AG09309 (cell line): ENCODE measurements at places on chromosomes 11 and 22.

- DNase-seq, result peak; percentile 39
Observed at GRCh38 chr11:128196235-128196634, 391.1 kb downstream of the ETS1 start.

DNA sequence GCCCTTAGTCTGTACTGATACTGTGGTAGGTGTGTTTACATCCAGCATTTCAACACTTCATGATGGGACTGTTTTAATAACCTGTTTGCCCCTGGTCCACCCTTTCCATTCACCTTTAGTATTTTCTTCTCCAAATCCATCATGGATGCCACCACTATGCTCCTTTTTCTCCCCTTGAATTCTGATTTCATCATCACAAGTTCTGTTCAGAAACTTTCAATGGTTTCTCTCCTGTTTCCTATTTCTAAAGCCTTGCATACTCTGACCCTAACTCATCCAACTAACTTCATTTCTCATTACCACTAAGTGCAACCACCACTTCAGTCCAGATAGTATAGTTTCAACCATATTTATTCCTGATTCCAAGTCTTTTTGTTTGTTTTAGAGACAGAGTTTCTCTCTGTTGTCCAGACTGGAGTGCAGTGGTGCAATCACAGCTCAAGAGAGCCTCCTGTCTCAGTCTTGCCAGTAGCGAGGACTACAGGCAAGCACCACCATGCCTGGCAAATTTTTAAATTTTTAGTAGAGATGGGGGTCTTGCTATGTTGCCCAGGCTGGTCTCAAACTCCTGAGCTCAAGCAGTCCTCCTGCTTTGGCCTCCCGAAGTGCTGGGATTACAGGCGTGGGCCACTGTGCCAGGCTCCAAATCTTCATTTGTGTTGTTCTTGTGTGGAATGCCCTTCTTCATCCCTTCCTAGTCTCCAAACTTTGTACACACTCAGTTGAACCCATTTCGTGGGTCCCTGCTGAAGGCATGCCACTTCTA, 1.2 kb upstream of the LIN7C start:
- no peak for DNase-seq

DNA sequence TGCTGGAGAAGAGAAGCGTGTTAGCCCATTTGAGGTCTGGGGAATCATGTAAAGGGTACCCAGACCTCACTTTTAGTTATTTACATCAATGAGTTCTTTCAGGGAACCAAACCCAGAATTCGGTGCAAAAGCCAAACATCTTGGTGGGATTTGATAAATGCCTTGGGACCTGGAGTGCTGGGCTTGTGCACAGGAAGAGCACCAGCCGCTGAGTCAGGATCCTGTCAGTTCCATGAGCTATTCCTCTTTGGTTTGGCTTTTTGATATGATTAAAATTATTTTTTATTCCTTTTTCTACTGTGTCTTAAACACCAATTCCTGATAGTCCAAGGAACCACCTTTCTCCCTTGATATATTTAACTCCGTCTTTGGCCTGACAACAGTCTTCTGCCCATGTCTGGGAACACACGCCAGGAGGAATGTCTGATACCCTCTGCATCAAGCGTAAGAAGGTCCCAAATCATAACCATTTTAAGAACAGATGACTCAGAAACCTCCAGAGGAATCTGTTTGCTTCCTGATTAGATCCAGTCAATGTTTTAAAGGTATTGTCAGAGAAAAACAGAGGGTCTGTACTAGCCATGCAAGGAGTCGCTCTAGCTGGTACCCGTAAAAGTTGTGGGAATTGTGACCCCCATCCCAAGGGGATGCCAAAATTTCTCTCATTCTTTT, 65.2 kb downstream of the ALX4 start:
- no peak for DNase-seq

- no peak for DNase-seq
Observed at GRCh38 chr11:102240502-102240901, 76.8 kb upstream of the BIRC3 start.

- DNase-seq, result no peak
Observed at GRCh38 chr11:47241841-47242301, 6.7 kb downstream of the ACP2 start.

DNA sequence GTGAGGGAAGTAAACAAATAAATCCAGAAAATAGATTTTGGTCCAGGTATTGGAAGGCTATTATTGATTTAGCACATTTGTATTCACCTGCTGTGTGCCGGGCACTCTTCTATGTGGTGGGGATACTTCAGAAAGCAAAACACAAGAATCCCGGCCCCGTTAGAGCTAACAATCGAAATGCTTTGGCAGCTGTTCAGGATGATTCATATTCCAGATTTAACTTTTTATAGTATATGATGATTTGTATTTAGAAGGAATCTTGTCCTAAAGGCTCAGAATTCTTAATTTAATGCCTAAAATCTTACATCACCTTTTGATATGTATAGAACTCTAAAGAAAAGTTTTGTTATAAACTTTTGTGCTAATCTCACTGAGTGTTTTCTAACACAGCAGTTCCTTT, 28.0 kb downstream of the ZC3H12C start:
- DNase-seq, result no peak

DNA sequence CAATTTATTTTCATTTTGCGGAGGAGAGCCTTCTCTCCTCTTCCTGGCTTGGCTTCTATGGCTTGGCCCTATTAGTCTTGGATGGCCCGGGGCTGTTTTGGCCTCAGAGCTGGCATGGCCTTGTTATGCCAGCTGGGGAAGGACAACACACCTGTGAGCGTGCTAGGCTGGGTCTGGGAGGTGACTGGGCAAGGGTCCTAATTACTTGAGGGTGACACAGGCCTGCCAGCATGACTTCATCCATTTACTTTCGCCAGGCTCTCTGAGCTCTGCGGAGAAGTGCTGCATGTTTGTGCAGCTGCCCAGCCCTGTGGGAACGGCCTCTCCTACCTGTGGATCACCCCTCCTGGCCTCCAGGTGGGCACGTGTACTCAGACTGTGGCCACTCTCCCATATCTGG, 153.6 kb downstream of the SNX19 start:
- DNase-seq, result no peak

- DNase-seq, result no peak
Observed at GRCh38 chr22:28918550-28919271, 35.3 kb downstream of the ZNRF3 start.

DNA sequence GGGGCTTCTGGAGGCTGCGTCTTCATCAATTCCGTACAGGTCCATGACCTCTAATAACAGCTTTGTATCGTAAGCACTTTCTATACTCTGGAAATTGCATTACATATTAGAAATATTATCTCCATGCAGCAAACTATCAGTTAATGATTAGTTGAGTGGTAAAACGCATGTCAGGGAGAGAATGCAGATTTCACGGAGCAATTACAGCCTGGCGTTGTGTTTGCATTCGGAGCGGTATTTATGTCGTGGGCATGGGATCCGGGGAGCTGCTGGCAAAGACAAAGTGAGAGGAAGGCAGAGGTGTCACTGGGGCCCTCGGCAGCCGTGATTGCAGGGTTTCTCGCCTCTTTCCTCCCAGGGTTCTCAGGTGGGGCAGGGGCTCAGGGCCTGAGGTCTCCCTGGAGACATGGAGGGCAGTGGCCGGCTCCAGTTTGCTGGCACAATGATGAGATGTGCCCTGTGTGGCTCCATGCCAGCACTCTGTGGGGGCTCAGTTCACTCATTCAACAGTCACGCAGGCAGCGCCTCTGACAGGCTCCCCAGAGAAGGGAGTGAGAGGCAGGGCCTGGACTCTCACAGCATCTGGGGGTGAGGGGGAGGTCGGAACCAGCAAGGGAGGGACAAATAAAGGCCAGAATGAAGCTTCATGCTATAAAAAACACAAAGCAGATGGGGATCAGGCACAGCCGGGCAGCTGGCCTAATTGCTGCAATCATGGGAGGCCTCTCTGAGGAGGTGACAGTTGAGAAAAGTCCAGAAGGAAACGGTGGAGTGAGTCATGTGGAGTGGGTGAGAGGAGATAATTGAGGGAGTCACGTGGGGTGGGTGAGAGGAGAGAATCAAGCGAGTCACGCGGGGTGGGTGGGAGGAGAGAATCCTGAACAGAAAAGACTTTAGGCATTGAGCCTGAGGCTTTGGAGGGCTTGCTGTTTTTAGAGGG, 1002.7 kb downstream of the BRD1 start:
- DNase-seq, result no peak

DNA sequence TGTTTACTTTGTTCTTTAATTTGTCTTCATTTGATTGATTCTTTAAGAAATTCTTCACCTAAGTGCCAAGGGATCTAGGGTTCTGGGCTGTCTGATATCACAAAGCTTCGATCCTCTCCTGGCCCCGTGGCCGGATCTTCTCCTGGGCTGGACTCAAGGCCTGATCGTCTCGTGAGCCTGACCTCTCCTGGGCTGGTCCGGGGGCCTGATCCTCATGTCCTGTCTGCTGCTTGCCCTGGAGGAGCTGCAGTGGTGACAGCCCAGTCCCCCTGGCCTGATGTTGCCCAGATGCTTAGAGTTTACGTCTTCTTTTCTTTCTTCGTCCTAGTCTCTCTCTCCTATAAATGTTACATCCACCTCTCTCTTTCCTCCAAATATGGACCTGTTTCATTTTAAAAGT, 3.3 kb downstream of the NADSYN1 start:
- no peak for DNase-seq

- no peak for DNase-seq
Observed at GRCh38 chr11:76558891-76559290, 111.7 kb downstream of the LRRC32 start.

DNA sequence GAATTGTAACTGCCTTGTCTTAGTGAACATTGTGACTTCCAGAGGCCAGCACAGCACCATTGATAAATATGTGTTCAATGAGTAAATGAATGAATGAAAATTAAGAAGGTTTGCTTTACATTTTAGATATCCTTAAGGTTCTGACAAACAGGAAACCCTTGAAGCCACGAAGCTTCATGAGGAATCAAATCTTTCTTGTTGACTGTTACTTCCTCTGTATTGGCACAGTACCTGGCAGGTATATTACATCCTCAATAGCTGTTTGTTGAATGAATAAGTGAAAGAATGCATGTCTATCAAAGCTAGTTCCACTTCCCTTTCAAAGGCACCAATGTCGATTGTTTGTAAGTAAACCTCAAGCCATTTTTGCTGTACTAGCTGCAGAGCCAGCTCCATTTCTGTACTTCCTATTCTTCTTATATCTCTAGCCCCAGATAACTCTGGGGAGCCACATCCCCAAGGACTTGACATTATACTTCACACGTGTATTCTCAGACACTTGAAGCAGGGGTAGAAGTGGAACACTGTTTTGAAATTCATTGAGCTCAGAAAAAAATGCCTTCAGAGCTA, 140.3 kb upstream of the RAG2 start:
- DNase-seq, result no peak

DNA sequence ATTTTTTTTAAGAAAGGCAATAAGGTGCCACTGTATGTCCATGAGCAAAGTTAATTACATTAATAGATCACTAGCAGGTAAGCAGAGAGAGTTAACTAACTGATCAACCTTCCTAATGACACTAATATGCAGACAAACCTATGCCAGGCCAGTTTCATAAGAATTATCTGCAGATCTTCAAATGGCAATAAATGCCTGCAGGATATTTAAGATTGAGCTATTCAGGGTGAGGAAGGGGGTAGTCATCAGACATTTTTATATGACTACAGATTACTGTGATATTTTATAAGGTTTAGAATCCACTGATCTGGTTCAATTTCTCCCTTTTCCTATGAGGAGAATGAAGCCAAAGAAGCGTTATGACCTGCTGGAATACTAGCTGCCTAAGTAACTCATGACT, 30.2 kb downstream of the CARD18 start:
- no peak for DNase-seq

DNA sequence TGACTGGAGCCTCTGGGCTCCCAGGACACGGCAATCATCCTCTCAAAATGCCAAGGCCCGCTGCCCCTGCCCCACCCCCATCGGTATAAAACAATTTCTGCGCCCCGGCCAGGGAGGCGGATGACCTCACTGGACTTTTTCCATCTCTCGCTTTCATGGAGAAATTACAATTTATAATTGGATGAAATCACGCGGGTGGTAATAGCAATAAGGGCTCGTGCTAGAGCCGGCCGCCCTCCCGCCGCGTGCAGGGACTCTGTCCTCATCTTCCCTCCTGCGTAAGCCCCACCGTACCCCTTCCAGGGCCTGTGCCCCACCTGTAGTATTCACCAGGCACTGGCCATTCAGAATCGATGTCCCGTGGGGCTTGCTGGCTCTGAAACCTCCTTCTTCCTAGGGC, 64.5 kb downstream of the MACROD1 start:
- DNase-seq, result no peak

DNA sequence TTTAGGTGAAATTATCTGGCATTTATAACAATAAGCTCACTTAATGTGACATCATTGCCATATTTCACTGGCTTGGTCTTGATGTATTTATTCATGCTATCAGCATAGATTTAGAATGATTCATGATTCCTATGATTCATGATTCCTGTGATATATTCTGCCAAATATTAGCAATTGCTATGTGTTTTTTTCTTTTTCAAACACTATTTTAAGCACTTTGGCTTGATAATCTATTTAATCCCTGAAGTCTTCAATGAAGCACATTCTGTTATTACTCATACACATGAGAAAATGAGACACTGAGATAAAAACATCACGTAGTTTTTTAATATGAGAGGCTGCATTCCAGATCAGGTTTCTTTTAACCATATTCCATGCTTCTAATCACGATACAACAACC, 78.5 kb downstream of the LUZP2 start:
- no peak for DNase-seq

DNA sequence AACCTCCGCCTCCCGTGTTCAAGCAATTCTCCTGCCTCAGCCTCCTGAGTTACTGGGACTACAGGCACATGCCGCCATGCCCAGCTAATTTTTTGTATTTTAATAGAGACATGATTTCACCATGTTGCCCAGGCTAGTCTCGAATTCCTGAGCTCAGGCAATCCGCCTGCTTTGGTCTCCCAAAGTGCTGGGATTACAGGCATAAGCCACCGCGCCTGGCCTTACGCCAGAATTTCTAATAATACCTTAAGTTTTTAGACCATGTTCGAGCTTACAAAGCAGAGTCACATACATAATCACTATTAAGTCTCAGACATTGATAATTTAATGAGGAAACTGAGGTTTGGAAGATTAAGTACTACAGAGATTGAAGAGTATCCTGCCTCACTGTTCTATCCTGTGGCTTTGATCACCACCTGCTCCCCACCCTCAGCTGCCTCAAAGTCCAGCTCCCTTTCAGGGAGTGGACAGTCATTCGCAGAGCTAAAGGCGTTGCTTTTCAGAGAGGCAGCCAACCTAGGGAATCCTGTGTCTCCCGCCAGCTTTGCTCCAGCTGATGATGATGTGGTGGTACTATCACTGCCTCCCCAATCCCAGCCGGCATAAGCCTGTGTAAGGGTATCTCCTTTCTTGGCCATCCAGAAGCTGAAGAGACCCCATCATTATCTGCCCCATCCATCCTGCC, 7.7 kb downstream of the UBASH3B start:
- DNase-seq, result no peak
